NB4 (cell line): ENCODE measurements at places on chromosomes 7 and 10.

GRCh38 chr7:96837593-96837992, 127.9 kb upstream of the SEM1 start:
- DNase-seq: peak; percentile 81

GRCh38 chr7:47901542-47901941, 46.7 kb downstream of the PKD1L1 start:
- DNase-seq: no peak

DNA sequence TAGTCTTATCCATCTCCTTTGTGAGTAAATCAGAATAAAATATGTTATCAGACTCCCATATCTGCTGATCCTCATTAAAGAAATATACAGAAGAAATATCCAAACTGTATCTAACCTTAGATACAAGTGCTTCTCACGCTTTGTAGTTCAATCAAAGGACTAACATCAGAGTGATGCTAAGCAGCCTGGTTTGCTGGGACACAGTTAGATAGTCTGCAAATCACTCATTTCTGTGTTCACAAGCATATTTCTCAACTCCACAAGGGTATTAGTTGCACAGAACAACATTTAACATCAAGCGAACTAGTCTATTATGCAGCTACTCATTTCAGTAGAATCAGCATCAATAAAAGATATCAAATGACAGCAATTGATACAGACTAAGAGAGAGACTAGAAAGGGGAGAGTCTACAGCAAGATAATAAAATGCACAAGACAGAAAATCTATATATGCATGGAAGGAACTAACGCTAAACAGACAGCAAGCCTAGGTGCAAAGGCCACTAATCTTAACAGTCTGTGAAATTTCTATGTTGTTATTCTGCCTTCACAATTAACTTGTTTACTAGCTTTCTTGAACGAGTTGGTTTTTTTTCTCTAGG, 30.0 kb downstream of the DNAJC12 start:
- DNase-seq: no peak

DNA sequence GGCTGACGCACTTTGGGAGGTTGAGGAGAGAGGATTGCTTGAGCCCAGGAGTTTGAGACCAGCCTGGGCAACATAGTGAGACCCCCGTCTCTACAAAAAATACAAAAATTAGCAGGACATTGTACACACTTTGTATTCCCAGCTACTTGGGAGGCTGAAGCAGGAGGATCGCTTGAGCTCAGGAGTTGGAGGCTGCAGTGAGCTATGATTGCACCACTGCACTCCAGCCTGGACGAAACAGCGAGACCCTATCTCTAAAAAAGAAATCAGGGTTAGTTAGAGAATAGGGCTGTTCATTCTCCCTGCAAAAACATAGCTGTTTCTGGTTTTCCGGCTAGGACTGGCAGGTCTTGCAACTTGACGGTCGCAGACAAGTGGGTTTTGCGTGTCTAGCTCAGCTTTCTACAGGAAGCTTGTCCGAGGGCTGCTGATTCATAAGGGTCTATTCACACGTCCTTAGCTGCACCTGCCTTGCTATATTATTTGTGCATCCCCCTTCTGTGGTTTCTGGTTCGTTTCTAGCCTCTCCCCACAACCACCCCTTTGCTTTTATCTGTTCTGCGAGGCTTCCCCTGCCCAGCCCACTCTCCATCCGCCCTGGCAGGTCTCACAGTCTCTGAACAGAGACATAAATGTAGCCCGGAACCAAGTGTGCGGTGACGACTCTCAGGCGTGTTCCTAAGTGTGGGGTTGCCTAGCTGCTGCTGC, 10.7 kb downstream of the AMZ1 start:
- peak; percentile 98 for DNase-seq

DNA sequence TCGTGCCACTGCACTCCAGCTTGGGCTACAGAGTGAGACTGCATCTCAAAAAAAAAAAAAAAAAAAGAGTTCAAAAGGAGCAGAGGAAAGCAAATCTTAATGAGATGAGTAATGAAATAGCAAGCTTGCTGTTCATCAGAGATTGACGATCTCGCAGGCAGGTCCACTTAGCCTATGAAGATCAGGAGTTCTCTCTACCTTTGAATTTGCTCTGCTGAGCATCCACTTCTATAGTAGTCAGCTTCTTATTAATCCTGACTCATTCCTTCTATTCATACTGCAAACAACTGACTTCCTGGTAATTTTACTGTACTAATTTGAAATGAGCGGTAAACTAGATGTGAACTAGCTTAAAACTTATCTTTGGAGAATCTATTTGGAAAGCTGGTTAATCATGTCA, 1014.6 kb downstream of the GATA3 start:
- no peak for DNase-seq

GRCh38 chr10:133306097-133306476, 2.6 kb downstream of the TUBGCP2 start:
- DNase-seq: no peak
